ENCODE measurements at places on chromosomes 12 and 14. TPM values are rescaled to one million over a fixed set of nuclear protein-coding genes. Genes with fewer than 3 reads are reported as not detected.

VRTN gene
- total RNA-seq = not detected

TMEM119 gene
- 0.32 TPM for total RNA-seq

INHBC gene
- not detected for total RNA-seq

CMA1 gene
- total RNA-seq = not detected

SDSL gene
- 9.7 TPM for total RNA-seq

PARPBP gene
- total RNA-seq = 23.4 TPM

ADAMTS20 gene
- total RNA-seq = not detected

PTHLH gene
- 0.97 TPM for total RNA-seq

GLS2 gene
- not detected for total RNA-seq

KRT6C gene
- total RNA-seq = not detected

PLEK2 gene
- total RNA-seq = 27.0 TPM

RPGRIP1 gene
- not detected for total RNA-seq

E2F7 gene
- 6.8 TPM for total RNA-seq

LRRC43 gene
- total RNA-seq = 1.2 TPM

Data from epithelial cell of umbilical artery (primary cell).